ENCODE measurements at places on chromosomes 7 and 10.

- no peak for DNase-seq
Measured at GRCh38 chr7:2129323-2130095, 103.2 kb downstream of the MAD1L1 start.

- DNase-seq, result no peak
Measured at GRCh38 chr10:95697429-95697828, 3.7 kb upstream of the TCTN3 start.

- no peak for DNase-seq
Measured at GRCh38 chr7:8620169-8620568, 186.8 kb downstream of the NXPH1 start.

DNA sequence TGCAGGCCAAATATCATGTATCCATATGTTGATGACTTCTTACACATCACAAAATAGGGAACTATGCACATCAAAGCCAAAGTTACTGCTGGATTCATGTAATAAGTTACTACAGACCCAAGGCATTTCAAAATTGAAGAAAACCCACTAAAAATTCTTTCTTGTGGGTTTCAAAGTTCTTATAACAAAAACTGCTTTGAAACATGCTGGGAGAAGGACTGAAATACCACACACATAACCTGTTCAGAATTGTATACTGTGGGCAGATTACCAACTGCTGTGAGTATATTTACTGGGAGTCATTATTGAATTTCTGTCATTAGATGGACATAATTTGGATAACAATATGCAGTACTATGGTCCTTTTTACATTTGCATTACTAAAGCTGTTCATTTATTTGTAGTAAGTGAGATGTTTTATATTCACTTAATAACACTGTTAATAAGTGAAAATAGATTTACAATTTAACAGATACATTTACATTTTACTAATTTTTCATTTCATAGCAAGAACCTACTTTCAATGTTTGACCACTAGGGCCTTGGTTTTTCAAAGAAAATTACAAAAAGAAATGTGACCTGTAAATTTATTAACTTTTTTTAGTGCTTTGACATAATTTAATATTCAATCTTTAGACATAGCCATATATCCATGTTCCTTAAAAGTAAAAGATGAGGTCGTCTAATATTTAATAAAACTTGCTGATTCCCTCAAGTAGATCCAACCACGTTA lies 132.6 kb downstream of the MAGI2 start:
- no peak for DNase-seq
